ENCODE measurements at places on chromosomes 16 and 17.
A peak's percentile ranks its signal among the peaks of the same experiment; 100 is the strongest.

GRCh38 chr16:4847774-4848587 lies 700 bp downstream of the UBN1 start:
- DNase-seq, result peak; percentile 71

GRCh38 chr16:15599303-15600070 lies 43.5 kb downstream of the MARF1 start:
- no peak for DNase-seq

DNA sequence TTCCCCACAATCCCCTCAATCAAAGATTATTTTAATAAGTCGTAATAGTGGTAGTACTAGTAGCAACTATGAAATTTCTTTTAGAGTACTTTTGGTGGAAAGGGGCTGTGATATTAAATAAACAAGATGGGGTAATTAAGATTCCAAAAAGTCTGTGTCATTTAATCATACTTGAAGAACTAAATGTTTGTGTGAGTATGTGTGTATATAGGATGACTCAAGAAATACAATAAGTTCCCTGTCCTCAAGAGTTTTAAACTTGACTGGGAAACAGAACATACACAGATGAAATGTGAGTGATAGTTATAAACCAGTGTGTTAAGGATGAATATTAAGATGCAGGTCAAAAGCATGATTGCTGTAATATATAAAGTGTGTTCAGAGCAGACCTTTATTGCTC lies 2.3 kb downstream of the ALDH3A2 start:
- no peak for DNase-seq

DNA sequence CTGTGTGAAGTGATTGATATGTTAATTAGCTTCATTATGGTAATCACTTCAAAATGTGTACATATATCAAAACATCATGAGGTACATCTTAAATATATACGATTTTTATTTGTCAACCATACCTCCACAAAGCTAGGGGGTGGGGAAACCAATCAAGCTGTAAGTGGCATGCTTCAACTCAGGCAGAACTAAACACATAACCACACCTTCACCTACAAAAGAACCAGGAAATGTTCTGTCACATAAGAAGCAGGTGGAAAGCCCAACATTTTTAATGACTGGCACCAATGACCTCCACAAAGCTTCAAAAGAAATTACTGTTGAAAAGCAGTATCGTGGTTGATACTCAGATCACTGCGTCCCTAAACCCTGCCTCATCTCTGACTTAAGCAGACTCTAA lies 867.7 kb upstream of the EEF2KMT start:
- no peak for DNase-seq

DNA sequence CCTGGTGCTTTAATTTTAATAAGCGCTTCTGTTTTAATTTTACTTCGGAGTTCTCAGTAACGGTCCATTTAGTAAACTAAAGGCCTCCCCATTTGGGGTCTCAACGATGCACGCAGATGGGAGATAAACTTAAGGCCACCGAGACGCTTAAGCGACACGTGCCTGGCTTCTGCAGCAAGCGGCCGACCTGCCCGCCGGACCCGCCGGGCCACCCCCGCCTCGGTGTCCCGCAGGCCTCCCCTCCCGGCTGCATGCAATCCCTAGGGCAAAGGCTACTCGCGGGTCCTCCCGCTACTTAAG lies 592 bp downstream of the GCSH start:
- DNase-seq, result no peak

- DNase-seq, result no peak
Observed at GRCh38 chr17:59859444-59860025, 33.2 kb downstream of the TUBD1 start.

DNA sequence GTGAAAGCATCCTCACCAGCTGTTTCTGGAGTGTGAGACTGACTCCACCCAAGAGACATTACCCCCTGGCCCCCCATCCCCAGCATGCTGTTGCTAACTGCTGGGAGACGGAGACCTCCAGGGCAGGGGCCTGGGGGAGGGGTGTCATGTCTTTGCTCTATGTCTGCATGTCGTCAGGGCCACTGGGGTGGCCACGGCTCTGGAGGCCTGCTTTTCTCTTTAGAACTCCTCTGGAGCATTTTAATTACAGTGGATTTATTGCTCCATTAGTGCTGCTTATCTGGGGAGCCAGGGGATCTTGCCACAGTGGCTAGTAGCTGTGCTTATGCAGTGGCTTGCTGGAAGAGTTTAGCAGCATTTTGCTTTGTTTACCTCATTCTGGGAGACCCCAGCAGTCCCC lies 32.3 kb downstream of the CLEC16A start:
- no peak for DNase-seq

- DNase-seq, result no peak
Observed at GRCh38 chr16:86946396-86946795, 368.0 kb downstream of the FOXL1 start.

GRCh38 chr17:34826332-34826731 lies 134.9 kb downstream of the CCT6B start:
- DNase-seq, result no peak

GRCh38 chr17:41383690-41384089 lies 1.6 kb upstream of the KRT34 start:
- DNase-seq, result no peak

DNA sequence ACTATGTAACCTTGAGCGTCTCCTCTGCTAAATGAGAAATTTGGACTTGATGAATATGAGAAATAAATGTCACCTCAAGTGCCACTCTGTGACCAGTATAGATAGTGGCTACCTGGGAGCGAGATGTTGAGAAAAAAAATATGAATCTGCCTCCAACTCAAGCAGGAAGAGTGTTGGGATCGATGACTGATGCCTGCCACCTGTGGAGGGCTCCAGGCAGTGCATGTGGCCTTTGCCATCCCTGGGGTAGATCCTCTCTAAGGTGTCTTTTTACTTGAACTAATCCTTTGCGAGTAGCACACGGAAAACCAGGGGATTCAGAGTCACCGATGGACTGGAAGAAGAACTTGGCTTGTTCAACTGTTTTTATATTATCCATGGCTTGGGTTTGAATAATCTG lies 9.4 kb downstream of the CCDC182 start:
- no peak for DNase-seq

DNA sequence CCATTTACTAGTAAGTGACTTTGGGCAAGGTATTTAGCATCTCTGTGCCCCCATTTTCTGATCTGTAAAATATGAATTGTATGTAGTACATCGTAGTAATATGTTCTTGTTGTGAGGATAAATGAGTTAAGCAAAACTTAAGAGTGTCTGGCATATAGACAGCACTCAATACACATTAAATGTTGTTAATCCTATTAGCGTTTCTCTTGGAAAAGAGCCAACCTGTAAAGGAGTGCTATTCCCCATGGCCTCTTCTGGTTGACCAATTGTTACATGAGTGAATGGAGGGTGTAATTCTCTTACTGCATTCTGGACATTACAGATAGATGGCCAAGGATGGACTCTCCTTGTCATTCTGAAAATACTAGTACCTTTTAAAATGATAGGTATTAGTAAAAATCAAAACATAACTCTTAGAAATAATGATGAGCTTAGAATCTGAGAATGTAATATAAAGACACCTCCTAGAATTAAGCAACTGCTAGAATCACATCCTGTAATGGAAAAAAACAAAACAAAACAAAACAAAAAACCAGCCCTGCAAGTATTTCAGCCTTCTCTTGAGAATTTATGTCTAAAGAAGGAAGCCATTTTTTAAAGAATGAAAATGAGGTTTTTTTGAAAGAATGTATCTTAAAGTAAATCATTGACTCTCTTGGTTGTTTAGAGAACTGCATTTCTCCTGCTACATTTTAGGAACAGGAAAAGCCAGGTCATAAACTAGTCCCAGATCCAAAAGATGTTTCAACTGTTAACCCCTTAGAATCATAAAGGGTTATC lies 30.5 kb downstream of the IQCK start:
- no peak for DNase-seq

- no peak for DNase-seq
Observed at GRCh38 chr17:78484271-78485246, 92.6 kb downstream of the DNAH17 start.

GRCh38 chr16:56767024-56767423 lies 37.1 kb downstream of the NUP93 start:
- DNase-seq, result no peak

DNA sequence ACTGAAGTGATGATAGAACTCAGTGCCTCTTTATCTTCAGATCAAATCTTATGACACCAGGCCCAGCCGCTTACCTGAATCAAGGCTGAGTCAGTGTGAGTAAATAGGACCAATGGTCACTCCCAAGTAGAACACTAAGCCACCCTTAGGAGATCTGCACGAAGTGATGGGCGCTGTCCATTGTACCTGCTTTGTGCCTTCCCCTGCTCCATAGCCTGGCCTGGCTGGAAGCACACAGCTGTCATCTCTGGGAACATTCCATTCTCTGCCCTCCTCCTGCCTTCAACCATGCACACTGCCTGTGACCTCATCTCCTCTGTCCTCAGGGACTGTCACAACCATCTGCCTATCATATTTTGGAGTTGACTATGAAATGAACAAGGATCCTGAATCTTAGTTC lies 279.5 kb upstream of the ASIC2 start:
- no peak for DNase-seq

- DNase-seq, result peak; percentile 38
Observed at GRCh38 chr17:72338847-72339790, 218.3 kb downstream of the SOX9 start.

DNA sequence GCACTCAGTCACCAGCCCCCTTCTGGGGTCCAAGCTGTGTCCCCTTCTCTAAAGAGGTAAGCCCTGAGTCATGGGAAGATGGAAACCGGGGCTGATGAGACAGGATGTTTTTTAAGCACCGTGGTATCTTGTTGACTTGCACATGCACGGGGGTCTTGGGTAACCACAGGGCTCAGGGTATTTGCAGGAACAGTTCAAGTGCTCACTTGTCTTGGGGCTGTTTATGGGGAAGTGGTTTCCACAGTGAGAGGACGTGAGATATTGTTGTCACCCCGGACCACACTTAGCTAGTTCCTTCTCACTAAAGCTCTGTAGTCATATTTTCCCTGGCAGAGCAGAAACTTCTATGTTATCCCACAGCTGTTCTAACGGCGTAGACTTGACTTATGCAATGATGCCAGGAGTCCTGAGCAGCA lies 7.7 kb downstream of the CCL3L1 start:
- DNase-seq, result no peak

All from heart left ventricle (tissue), 16 donors.